ENCODE measurements at places on chromosomes 5 and 9.

- DNase-seq = no peak
Measured at GRCh38 chr9:11868795-11869194, 824.4 kb upstream of the TYRP1 start.

GRCh38 chr5:40490464-40491111, 189.1 kb upstream of the PTGER4 start:
- DNase-seq = no peak

- peak; percentile 7 for DNase-seq
Measured at GRCh38 chr9:134562146-134562849, 79.3 kb upstream of the COL5A1 start.

GRCh38 chr5:133354323-133355185, 257.8 kb downstream of the FSTL4 start:
- peak; percentile 4 for DNase-seq

- DNase-seq = no peak
Measured at GRCh38 chr9:123329329-123329955, 26.6 kb upstream of the CRB2 start.

- DNase-seq = no peak
Measured at GRCh38 chr5:76153271-76153670, 70.1 kb downstream of the SV2C start.

- peak; percentile 31 for DNase-seq
Measured at GRCh38 chr9:135468854-135469521, 10.6 kb upstream of the PPP1R26 start.

DNA sequence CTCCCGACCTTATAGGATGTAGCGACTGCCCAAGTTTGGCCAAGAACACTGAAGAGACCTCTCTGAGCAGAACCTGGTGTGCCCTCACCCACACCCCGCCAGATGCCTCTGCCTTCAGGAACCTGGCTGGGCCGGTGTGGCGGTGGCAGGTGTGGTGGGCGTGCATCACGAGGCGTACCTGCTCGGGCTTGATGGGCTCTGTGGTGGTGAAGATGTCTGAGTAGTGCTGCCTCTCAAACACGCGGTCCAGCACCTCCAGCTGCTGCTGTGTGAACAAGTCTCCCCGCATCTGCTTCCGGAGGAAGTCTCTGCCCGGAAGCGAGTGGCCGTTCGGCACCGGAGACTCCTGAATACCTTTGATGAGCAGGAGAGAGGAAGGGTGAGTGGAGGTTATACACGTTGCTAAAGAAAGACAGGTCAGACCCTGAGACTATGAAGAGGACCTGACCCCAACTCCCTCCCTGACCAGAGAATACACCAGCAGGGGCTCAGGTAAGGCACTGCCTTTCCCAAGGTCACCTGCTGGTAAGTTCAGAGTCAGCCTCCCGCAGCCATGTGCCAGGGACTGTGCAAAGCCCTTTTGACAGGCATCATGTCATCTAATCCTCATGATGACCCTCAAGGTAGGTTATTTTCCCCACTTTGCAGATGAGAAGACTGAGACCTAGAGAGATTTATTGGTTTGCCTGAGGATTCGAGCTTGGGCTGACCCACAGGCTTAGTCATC, 67.5 kb downstream of the PAX5 start:
- no peak for DNase-seq

DNA sequence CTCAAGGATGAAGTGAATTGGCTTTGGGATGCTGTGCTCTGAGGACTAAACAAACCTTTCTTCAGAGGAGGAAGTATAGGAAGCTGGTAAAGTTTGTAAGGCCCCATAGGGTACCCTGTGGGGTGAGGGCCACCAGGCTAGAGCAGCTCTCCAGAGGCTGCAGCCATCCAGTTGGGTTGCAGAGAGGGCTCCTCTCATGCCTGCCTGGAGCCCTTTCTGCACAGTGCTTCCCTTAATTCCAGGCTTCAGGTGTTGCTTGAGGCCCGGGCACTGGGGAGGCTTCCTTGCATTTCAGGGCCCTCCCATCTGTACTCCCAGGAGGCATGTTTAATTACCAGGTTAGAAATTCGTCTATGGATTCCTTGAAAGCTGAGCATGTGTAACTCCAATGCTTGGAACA, 95.3 kb upstream of the FSTL4 start:
- no peak for DNase-seq

DNA sequence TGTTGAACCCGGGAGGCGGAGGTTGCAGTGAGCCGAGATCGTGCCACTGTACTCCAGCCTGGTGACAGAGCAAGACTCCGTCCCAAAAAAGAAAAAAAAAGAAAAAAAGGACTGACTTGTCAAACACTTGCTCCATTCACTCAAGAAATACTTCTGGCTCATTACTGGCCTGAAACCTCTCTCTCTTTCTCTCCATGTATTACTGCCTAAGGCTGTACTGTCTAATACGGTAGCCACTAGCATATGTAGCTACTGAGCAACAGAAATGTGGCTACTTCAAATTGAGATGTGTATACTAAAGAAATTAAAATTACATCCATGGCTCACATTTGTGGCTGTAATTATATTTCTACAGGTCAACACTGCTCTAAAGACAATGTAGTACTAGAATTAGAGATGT, 39.2 kb downstream of the GLIS3 start:
- no peak for DNase-seq

- no peak for DNase-seq
Measured at GRCh38 chr5:116754556-116754955, 179.9 kb upstream of the SEMA6A start.

GRCh38 chr5:75028090-75028489, 24.3 kb downstream of the GCNT4 start:
- DNase-seq = peak; percentile 49

GRCh38 chr9:103397868-103398600, 402.9 kb downstream of the CYLC2 start:
- no peak for DNase-seq

- no peak for DNase-seq
Measured at GRCh38 chr9:113954591-113954990, 78.5 kb downstream of the ZNF618 start.

DNA sequence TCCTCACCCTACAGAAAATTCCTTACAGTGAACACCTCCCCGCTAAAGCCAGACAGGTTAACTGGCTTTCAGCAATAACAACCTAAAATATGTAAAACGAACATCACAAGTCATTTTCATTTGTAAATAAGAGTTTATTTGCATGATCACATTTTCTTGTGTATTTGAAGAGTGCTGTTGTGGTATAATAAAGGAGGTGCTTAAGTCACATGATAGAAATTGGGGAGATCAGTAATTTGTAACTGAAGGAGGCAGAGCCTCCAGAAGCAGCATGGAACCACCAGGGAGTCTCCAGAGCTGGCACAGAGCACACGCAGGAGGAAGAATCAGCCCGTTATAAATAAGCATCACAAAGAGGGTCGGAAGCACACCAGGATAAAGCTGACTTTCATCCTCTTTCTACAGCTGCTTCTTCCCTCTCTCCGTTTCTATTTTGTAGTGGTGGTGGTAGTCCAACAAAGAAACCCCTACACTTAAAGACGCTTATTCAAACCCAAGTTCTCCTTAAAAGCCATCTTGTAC, 210.6 kb downstream of the MAPKAP1 start:
- DNase-seq = no peak

- no peak for DNase-seq
Measured at GRCh38 chr5:181170996-181171395, 23.6 kb downstream of the OR2V2 start.

DNA sequence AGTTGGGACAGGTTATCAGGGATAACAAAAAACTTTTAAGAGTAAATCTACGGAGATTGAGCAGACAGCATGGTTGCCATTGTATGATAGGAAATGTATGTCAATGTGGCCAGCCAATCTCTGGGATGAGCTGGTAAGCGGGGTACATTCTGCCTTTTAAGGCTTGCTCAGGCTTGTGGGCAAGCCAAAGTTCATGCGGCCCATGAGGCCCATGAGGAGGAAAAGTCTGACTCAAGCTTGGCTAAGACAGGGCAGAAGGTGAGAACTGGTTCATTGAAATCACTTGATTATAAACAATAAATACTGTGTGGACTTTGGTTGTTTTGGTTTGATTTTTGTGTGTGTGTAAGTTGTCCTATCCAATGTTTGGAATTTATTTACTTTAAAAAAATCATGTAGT, 997.1 kb downstream of the DNAH5 start:
- DNase-seq = no peak

DNA sequence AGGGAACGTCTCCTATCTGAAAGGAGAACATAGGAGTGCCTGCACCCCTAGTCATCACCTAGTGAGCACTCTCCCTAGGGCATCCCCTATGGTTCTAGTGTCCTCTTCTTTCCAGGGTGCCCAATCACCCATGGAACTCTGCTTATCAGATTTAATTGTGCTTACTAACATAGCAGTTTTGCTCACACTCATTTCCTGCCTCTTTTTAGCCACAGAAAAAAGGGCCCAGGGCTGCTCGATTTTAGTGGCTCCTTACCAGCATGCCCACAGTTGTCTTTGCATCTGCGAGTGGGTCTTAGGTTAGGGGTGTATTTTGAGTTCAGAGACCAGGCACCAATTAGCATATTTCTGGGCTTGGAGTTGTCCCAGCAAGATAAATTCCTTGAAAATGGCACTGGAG, 1110.2 kb downstream of the TAF11L14 start:
- DNase-seq = no peak

GRCh38 chr9:84615544-84615943, 54.0 kb upstream of the NTRK2 start:
- no peak for DNase-seq
